ENCODE measurements at places on chromosomes 16 and 17. TPM values are rescaled to one million over a fixed set of nuclear protein-coding genes. Genes with fewer than 3 reads are reported as not detected.

HIGD1B gene
- 9.6 TPM for total RNA-seq

MYH13 gene
- total RNA-seq: not detected

MYH2 gene
- not detected for total RNA-seq

ELOB gene
- 77.5 TPM for total RNA-seq

SMIM36 gene
- not detected for total RNA-seq

PRR35 gene
- not detected for total RNA-seq

SLC16A5 gene
- 14.8 TPM for total RNA-seq

CCDC43 gene
- total RNA-seq: 5.9 TPM

TP53TG3F gene
- total RNA-seq: not detected

KCNJ16 gene
- 53.4 TPM for total RNA-seq

TBC1D3C gene
- total RNA-seq: not detected

KRTAP9-2 gene
- not detected for total RNA-seq

FOXJ1 gene
- total RNA-seq: 3.4 TPM

DNAH2 gene
- total RNA-seq: 0.66 TPM

SHBG gene
- total RNA-seq: not detected

ADAM11 gene
- under 0.01 TPM for total RNA-seq

UMOD gene
- 12.7 TPM for total RNA-seq

GPT2 gene
- 83.1 TPM for total RNA-seq

ACSM2A gene
- total RNA-seq: not detected

MYADML2 gene
- not detected for total RNA-seq

CMIP gene
- total RNA-seq: 18.8 TPM

OR3A3 gene
- total RNA-seq: not detected

CNGB1 gene
- total RNA-seq: not detected

ZP2 gene
- total RNA-seq: not detected

C16orf86 gene
- total RNA-seq: 7.5 TPM

C17orf67 gene
- total RNA-seq: 0.78 TPM

TAC4 gene
- not detected for total RNA-seq

NPB gene
- 1.8 TPM for total RNA-seq

SEC14L1 gene
- 36.8 TPM for total RNA-seq

INCA1 gene
- total RNA-seq: not detected

FBXL20 gene
- total RNA-seq: 6.7 TPM

SYT17 gene
- total RNA-seq: 3.9 TPM

MT4 gene
- total RNA-seq: not detected

WNT3 gene
- 0.26 TPM for total RNA-seq

WFIKKN2 gene
- 0.66 TPM for total RNA-seq

PNMT gene
- total RNA-seq: 2.6 TPM

KRT9 gene
- total RNA-seq: not detected

CBFA2T3 gene
- 16.2 TPM for total RNA-seq

CRHR1 gene
- not detected for total RNA-seq

GABARAPL2 gene
- total RNA-seq: 35.9 TPM

PRCD gene
- total RNA-seq: 0.52 TPM

KRT32 gene
- total RNA-seq: not detected

Measured in body of pancreas (tissue), 4 donors.